ENCODE measurements at places on chromosomes 4 and X. TPM values are rescaled to one million over a fixed set of nuclear protein-coding genes. Genes with fewer than 3 reads are reported as not detected.

Gene MAGEA12
- total RNA-seq = not detected

Gene SUPT20HL2
- not detected for total RNA-seq

Gene GPR173
- total RNA-seq = 2.7 TPM

Gene NPY2R
- not detected for total RNA-seq

Gene CFAP99
- total RNA-seq = not detected

Gene TRIML2
- not detected for total RNA-seq

Gene TLR2
- total RNA-seq = not detected

Gene EGFL6
- not detected for total RNA-seq

Gene P2RY10
- not detected for total RNA-seq

Gene MAGEA6
- not detected for total RNA-seq

Gene ASB5
- total RNA-seq = not detected

Gene FAT1
- 261 TPM for total RNA-seq

Gene MID1
- total RNA-seq = 5.6 TPM

Gene GYPB
- total RNA-seq = not detected

Gene LDB2
- total RNA-seq = 79.7 TPM

Gene SATL1
- not detected for total RNA-seq

Gene OTOP1
- not detected for total RNA-seq

Gene SCD5
- total RNA-seq = 39.8 TPM

Gene DCAF12L2
- not detected for total RNA-seq

Gene ASMT
- total RNA-seq = not detected

Gene TMPRSS11A
- total RNA-seq = not detected

Measured in GM23248 (cell line).